Uterus (tissue), 4 donors: ENCODE measurements at places on chromosomes 11 and 22.

DNA sequence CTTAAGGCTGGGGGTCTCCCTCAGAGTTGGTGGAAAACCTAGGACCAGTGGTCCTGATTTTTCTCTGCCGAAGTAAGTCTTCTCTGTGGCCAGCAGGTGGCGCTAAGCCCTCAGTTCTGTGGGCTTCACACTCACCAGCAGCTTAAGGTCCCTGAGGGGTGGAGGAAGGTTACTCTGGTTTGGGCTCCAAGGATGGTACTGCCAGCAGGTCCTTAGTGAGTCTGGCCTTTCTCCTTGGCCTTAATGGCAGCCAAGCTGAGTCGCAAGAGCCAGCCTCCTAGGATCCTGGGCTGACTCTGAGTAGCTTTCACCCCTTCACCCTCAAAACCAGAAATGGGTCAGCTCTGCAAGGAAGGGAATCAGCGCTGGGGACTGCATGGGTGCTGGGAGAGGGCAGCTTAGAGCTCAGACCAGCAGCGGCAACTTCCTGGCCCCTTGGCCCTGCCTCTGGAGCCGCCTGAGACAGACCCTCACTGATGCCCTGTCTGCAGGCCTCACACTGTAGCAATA lies 4.4 kb downstream of the KCNJ11 start:
- DNase-seq, result peak; percentile 75

- DNase-seq, result no peak
Observed at GRCh38 chr11:93604008-93604660, 57.3 kb upstream of the CEP295 start.

DNA sequence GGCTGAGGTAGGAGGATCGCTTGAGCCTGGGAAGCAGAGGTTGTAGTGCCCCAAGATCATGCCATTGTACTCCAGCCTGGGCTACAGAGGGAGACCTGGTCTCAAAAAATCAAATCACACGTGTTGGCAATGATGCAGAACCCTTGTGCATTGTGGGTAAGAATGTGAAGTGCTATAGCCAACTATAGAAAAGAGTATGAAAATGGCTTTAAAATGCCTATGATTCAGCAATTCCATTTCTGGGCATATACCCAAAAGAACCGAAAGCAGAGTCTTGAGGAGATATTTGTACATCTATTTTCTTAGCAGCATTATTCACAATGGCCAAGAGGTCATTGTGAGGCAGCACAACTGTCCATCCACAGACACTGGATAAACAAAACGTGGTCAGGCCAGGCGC lies 2.6 kb upstream of the FADS3 start:
- no peak for DNase-seq

DNA sequence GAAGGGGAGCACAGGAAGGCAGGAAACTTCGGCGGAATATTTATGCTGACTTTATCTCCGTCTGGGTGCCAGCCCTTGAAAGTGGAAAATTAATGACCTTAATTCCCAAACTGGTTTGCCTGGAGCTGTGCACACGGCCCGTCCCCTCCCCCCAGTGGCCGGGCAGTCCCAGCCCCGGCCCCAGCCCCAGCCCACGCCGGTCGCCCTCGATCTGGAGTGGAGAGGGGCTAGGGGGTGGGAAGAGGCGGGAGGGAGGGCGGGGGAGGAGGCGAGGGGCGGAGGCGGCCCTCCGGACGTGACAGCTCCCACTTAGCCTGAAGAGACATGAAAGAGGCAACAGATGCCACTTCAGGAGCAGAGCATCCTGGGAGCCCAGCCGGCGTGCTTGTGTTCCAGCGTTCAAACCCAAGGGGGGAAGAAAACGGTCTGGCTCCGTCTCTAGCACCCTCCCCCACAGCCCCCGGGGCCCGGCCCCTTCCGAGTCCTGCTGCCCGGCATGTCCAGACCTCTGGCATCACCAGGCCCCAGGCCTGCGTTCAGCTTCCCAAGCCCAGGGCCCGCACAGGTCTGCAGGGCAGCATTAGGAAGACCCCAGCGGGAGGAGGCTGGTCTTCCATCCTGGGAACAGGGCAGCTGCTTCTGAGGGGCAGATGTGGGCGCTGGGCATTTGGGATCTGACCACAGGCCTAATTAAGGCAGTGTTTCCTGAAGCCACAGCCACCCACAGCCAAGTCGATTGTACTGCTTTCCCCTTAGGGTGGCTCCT lies 20.0 kb upstream of the LMO1 start:
- DNase-seq, result no peak

DNA sequence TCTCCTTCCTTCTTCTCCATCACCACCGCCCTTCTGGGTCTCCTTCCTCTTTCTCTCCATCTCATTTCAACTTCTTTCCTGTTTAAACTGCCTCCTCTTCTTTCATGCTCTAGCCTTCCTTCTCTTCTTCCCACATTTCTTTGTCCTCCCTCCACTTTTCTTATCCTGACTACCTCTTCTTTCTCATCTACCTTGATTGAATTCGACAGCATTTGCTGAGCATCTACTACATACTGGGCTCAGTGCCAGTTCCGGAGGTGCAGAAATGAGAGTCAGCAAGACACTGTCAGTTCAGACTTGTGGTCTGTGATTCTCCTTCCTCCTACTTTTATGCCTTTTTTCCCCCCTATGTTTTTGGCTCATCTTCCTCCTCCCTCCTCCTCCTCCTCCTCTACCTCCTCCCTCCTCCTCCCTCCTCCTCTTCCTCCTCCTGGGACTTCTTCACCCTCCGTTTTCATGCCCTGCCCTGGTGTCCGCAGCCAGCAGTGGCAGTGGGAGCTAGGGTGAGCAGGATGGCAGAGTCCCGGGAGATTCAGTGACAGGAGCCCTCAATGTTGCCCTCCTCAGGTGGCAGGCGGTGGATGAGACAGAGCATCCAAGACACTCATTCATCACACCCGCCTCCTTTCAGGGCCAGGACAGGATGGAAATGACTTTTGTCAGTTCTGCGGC lies 146.0 kb upstream of the SEZ6L start:
- no peak for DNase-seq

GRCh38 chr11:124919898-124920297 lies 848 bp downstream of the HEPN1 start:
- DNase-seq, result no peak

DNA sequence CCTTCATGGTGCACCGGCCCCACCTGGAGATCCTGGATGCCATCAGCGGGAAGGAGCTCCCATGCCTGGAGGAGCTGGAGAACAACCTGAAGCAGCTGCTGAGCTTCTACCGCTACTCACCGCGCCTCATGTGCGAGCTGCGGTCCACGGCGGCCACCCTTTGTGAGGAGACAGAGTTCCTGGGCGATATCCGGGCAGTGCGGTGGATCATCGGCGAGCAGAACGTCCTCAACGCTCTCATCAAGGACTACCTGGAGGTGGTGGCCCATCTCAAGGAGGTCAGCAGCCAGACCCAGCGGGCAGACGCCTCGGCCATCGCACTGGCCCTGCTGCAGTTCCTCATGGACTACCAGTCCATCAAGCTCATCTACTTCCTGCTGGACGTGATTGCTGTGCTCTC lies 59.2 kb downstream of the SYT13 start:
- DNase-seq, result no peak

- DNase-seq, result no peak
Observed at GRCh38 chr11:75733071-75733430, 15.4 kb downstream of the MOGAT2 start.

DNA sequence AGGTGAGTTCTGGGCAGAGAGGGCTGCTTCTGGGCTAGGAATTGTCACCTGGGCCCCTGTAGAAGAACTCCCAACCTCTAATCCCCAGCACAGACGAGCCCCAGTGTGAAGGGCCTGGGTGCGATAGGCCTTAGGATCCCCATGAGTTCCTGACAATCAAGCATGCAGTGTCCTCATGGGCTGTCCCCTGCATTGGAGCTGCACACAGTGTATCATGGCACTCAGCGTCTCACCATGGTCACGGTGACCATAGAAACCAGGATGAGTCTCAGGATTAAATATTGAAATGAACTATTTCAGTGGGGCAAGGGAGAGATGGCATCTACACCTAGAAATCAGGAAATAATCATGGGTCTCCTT lies 292 bp downstream of the SCGB2A1 start:
- DNase-seq, result no peak

GRCh38 chr22:48692734-48693376 lies 1134.8 kb downstream of the BRD1 start:
- no peak for DNase-seq

DNA sequence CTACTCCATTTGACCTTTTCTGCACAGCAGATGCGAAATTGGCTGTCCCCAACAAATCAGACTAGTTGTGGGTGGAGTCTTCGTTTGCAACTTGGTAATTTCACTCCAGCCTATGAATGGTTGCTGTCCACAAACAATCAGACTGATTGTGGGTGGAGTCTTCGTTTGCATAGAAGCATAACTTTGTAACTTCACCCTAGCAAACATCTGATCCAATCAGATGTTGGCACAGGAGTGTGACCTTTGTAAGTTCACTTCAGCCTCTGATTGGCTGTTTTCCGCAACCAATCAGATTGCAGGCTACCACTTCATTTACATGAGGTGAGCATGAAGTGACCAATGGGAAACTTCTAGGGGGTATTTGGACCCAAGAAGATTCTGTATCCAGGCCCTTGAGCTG lies 16.3 kb upstream of the CABP2 start:
- DNase-seq, result no peak

- DNase-seq, result no peak
Observed at GRCh38 chr11:69696749-69697468, 6.9 kb downstream of the FGF19 start.
